ENCODE measurements at places on chromosomes 13 and 19.

DNA sequence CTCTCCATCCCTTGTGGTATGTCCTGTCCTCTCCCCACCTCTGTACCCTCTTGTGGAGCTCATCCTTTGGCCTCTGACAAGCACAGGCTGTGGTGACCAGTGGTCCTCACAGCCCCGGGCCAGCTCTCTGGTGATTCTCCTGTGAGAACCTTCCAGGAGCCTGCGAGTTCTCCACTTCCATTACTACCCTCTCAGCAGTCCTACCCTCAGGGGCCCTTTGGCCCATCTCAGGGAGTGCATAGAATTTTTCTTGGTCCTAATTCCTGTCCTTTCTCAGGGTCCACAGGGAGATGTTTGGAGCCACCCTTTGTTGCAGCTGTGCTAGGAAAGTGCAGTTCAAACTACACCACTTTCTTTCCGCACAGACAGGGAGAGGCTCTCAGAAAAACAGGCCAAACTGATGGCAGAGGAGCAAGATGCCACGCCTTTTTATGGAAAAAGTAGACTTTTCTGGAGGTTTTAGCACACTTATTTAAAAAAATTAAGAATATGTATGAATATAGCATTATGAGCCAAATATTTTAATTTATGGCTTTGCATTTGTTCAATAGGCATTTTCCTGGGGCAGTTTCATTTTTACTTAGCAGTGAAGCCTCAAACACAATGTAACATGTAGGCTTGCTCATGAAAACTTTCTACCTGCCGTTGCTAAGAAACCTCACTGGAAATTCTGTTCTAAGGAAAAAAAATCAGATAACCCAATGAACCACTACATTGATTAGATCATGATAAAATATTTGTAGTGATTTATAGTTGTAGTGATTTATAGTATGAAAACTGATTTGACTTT lies 92.0 kb downstream of the GPR12 start:
- no peak for DNase-seq

DNA sequence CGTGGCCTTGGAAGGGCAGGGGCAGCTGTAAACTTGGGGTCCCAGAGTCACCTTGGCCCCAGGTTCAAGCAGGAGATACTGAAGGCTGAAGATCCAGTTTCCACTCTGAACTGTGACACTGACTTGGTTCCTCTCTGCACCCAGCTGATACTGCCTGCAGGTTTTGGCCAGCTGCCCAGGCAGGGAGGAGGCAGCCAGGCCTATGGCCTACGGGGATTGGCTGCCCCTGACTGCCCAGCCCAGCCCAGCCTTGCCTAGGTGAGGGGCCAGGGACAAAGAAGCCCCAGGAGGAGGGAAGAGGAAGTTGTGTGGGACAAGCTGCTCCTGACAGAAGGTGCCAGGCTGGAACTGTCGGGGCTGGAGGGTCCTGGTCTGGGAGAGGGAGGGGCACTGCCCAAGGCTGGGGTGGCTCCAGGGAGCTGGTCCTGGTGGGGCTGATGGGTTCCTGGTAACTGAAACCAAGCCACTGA lies 51.7 kb upstream of the CYP4F8 start:
- DNase-seq: no peak

DNA sequence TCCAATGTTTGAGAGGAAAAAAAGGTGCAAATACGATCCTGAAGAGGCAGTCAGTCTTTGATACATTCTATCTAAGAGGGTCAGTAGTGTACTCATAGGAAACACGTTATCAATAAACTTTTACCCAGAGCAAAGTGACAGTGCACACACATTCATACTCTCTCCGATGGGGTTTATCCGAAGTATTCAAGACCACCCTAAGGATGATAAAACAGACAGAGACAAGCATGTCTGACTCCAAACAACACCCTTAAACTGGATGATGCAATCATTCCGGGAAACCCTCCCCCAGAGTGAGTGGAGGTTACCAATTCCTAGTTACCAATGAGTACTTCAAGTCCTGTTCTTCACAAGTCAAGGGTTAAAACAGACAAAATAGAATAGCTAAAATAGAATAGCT lies 79.1 kb downstream of the DNAJC3 start:
- no peak for DNase-seq

- DNase-seq: no peak
Observed at GRCh38 chr19:32877977-32878745, 8.6 kb upstream of the SLC7A9 start.

DNA sequence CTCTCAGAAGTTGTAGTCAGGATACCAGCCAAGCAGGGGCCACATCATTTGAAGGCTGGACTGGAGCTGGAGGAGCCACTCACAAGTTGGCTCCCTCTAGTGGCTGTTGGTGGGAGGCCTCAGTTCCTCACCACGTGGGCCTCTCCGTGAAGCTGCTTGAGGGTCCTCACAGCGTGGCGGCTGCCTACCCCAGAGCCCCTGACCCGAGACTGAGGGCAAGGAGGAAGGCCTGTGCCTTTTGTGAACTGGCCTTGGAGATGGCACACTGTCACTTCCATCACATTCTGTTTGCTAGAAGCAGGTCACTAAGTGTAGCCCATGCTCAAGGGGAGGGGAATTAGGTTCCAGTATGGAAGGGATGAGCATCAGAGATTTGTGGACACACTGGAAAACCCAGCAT lies 14.6 kb downstream of the GNA11 start:
- peak; percentile 89 for DNase-seq

DNA sequence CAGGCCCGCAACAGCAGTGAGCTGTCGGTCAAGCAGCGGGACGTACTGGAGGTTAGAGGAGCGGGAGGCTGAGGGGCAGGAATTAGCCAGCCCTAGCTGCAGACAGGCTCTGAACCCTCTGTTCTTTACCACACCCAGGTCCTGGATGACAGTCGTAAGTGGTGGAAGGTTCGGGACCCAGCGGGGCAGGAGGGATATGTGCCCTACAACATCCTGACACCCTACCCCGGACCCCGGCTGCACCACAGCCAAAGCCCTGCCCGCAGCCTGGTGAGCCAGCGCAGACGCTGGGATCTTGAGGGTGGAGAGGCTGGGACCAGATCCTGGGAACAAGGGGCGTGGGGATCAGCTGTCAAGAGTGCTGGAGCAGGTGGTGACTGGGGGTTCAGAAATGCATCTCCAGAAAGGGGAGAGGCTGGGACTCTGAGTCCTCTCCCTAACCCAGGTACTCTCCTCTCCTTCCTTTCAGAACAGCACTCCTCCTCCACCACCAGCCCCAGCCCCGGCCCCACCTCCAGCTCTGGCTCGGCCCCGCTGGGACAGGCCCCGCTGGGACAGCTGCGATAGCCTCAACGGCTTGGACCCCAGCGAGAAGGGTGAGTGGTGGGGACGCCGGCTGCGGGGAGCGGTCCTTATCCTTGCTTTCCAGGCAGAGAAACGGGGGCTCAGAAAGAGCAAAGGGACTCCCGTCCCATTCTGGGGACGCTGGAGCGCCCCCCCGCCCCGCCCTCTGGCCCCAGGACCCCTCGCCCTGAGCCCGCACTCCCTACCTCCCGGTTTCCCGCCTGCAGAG lies 10.4 kb downstream of the EPS8L1 start:
- DNase-seq: no peak

DNA sequence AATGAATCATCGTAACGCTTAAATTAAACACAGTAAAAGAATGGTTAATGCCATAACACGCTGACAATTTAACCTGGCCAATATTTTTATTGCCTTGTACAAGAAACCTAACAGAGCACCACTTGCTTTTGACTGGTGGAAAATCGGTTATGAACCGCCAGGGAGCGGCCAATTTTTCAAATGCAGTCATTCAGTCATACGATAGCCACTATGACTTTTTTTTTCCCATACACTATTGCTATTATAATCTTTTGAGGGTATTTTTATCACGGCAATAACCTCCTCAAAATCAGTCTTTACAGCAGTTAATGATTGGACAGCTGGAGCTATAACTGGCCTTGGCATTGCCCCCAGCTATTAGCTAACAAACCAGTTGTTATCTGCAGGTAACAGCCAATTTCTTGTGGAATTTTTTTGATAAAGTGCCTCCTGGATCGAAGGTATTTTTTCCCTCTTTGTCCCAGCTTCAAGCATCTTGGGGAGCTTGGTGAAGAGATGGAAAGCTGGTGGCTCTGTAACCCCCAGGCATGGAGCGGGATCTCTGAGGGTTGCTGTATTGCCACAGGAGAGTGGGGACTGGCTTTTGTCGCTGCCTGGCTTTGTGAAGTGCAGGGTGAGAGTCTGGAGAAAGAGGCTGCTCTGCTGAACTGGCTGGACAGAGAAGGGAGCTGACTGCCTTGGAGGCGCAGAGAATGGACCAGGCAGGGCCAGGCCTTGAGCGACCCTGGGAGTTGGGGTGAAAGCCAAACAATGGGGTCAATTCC lies 198.4 kb upstream of the ZNF536 start:
- DNase-seq: no peak

GRCh38 chr13:23673354-23673753 lies 103.1 kb downstream of the TNFRSF19 start:
- no peak for DNase-seq

GRCh38 chr13:32115066-32115465 lies 83.5 kb downstream of the FRY start:
- no peak for DNase-seq

GRCh38 chr19:55209693-55210472 lies 582 bp upstream of the PTPRH start:
- no peak for DNase-seq

DNA sequence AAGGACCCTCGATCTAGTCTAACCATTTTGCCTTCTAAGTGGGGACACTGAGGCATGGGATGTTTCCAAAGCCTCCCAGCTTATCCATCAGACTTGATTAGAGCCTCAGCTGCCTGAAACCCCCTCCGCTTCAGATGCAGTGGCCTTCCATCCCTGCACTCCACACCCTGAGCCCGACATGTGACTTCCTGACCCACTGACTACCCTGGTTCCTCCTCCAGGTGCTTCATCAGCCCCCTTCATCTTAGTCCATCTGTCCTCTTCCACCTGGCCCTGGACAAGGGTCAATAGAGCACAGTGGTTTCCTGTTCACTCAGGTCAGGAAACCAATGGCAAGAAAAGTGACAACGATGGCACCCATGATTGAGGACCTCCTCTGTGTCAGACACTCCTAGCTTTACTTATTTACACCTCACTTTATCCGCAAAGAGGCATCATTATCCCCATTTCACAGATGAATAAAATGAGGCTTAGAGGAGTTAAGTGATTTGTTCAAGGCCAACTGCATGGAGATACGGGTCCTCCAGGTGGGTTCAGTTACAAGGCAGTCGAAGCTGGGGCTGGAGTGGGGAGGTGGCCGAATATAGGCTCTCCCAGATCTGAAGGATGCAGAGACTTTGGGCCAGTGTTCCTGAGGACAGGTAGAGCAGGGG lies 81.6 kb upstream of the TM9SF2 start:
- no peak for DNase-seq

DNA sequence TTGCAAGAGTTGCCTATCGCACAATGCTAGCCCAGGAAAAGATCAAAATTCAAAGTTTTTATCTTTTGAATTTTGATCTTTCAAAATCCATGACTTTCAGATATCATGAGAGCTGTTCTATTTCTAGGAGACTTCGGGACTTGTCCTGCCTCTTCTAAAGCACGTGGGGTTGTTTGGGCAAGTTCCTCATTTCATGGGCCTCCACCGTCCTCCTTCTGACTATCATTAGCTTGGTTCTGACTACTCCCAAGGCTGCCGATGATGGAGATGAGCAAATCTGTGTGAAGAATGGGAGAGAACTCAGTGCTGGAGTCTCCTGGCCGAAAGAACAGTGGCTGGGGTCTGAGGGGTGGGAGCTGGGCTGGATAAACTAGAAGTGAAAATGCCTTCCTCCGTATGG lies 86.5 kb downstream of the COL4A1 start:
- no peak for DNase-seq

DNA sequence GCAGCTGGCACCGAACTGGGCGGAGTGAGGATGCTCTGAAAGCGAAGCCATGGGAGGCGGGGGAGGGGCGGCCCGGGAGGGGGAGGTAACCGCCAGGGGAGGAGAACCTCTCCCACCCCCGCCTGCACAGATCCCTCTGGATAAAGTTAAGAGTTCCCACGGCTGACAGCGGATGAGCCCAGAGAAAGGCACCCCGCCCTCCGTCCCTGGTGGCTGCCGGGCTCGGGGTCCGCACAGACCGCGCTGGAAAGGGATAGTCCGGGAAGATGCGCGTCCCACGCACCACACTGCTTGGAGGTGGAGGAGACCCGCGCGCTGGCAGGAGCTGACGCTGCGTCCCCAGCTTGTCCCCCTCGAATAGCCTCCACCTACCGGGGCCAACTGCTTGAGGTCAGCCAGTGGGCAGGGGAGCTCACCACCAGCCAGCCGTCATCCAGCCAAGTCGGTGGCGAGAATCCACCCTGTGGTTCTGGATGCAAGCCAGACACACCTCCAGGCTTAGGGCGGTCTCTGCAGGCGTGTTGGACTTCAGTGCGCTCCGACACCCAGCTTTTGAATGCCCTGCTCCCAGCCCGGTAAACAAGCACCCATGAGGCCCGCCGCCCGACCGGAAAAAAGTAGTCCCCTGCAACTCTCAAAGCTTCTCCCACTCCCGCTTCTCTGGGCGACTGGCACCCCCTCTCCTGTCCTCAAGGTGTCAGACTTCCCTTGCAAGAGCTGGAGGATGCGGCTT lies at the start of gene TRPC4:
TRPC4 (minus strand) TSS at position 17 of the 733 bp plus-strand sequence. CDS start 86,439 bp downstream, outside the sequence.
- DNase-seq: no peak

DNA sequence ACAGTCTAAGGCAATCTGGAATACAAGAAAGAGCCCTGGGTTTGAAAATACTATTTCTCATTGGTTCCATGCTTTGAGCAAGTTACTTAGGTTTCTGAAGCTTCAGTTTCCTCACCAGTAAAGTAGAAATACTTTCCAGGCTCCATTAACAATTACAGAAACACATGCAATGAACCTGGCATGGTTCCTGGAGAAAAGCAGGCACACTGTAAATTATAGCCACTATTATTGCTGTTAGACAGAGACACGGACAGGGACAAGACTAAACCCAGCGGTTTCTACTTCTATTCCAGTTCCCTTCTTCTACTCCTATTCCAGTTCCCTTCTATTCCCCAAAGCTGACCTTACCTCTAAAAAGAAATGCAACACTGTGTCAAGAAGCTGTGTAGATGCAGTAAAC lies 41.2 kb downstream of the MIPEP start:
- DNase-seq: no peak

DNA sequence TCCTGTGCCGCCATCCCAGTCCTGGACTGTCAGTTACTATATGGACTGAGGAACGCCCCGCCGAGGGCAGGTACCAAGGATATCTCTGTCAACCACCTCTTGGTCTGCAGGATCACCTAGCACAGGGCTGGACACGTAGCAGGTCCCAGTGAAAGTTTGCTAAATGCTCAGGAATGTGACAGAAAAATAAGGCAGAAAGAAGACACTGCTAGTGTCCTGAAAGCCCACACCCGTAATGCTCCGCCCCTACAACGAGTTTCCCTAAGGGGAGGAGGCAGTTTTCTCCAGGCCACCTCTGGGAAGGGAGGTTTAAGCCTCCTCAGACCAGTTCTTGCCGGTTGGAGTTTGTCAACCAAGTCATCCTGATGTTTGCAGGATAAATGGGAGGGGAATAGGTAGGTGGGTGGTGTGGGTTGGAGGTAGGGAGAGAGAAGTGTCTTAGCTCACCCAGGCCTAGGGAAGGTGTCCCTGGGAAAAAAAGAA lies 1.7 kb upstream of the SERTAD3 start:
- DNase-seq: no peak

DNA sequence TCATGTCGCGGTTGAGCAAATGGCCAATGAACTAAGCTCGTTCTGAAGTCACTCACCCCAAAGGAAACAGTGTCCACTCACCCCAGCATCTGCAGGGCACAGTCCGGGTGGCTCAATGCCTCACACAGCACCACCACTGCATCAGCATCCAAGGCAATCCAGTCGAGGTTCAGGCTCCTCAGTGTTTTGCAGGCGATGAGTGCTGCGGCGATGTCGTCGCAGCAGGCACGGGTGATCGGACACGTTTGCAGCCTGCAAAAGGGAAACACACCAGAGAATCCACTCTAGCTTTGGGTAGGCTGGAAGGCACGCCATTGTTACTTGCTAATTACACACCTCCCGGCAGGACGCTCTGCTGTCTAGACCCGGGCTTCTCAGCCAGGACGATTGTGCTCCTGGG lies 26.5 kb downstream of the NLRP9 start:
- DNase-seq: no peak

Data from Karpas-422 (cell line).